ENCODE measurements at places on chromosomes 6 and 20. TPM values are rescaled to one million over a fixed set of nuclear protein-coding genes. Genes with fewer than 3 reads are reported as not detected.

BPI gene
- total RNA-seq = 1.8 TPM

ESF1 gene
- 10.3 TPM for total RNA-seq

BTN1A1 gene
- total RNA-seq = not detected

BPIFA3 gene
- total RNA-seq = not detected

SLC22A2 gene
- not detected for total RNA-seq

LY86 gene
- total RNA-seq = 2.5 TPM

UST gene
- total RNA-seq = 16.5 TPM

RNF144B gene
- 3.1 TPM for total RNA-seq

PPIL6 gene
- total RNA-seq = 11.6 TPM

SLC35B2 gene
- total RNA-seq = 30.3 TPM

CALHM4 gene
- total RNA-seq = not detected

BMP6 gene
- 11.2 TPM for total RNA-seq

GMNN gene
- 18.8 TPM for total RNA-seq

ENPP4 gene
- 3.4 TPM for total RNA-seq

MLIP gene
- total RNA-seq = not detected

ENPP3 gene
- 0.88 TPM for total RNA-seq

KCNK16 gene
- total RNA-seq = not detected

RFX6 gene
- not detected for total RNA-seq

BMP7 gene
- total RNA-seq = 19.4 TPM

FAM162B gene
- total RNA-seq = 2.2 TPM

IP6K3 gene
- total RNA-seq = 0.43 TPM

TAPBP gene
- total RNA-seq = 67.3 TPM

SAPCD1 gene
- 3.8 TPM for total RNA-seq

CST2 gene
- total RNA-seq = not detected

PAK5 gene
- 0.10 TPM for total RNA-seq

PRL gene
- total RNA-seq = not detected

CD40 gene
- 18.6 TPM for total RNA-seq

OR2H2 gene
- total RNA-seq = not detected

ELOVL2 gene
- 0.28 TPM for total RNA-seq

STMND1 gene
- not detected for total RNA-seq

DOK5 gene
- total RNA-seq = 8.5 TPM

OPRM1 gene
- total RNA-seq = not detected

TRIM40 gene
- total RNA-seq = not detected

LINC00237 gene
- total RNA-seq = not detected

All from ovary (tissue), 10 donors.